ENCODE measurements at places on chromosomes 7 and 10.

DNA sequence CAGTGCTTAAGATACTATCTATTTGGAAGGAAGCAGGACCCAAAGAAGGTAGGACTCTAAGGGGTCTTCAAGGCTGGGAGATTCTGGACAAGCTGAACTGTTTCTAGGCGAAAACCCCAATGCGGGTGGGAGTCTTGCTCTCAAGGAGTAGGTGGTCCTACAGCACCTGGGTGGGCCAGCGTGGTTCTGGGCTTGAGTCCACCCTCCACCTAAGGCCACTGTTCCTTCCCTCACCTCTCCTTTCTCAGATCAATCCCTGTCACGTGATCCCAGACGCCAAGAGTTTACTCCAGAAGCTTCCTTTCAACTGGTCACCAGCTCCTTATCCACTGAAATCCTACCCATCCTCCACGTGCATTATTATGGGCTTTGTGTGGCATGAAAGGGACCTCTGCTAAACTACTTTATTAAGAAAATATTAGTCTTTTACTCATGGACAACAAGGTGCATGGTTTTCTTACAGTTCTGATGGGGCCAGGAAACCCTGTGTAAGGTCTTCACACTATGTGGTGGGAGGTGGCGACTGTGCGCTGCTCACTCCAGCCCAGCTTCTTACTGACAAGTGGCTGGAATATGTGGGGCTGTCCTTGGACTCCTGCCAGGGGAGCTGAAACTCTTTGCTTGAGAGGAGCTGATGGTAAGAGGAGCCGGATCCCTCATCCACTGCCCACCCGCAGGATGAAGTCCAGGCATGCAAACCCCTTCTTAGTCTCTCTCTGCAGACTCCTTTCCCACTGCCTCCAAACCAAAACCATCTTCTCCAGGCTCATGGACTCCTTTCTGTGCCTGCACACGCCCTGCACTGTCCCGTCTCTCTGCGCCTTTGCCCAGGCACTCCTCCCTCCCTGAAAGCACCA lies 1.6 kb downstream of the ZNF746 start:
- peak; percentile 87 for DNase-seq

DNA sequence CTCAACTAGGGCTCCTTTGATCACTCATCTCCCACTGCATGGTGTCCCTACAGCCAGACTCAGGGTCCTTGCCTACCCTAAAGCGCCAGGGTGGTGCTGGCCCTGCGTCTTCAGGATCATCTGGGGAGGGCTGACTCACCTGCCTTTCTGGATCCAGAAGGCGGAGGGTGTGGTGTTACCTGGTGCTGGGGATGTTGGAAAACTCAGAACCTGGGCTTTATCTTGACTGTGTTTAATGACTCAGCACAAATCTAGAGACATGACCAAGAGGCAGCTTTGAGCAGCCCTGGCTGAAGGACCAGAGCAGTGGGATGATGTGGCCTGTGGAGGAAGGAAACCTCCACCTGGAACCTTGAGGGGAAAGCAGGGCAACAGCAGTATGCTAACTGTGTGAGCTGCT lies 96.5 kb downstream of the GRK5 start:
- DNase-seq, result no peak

DNA sequence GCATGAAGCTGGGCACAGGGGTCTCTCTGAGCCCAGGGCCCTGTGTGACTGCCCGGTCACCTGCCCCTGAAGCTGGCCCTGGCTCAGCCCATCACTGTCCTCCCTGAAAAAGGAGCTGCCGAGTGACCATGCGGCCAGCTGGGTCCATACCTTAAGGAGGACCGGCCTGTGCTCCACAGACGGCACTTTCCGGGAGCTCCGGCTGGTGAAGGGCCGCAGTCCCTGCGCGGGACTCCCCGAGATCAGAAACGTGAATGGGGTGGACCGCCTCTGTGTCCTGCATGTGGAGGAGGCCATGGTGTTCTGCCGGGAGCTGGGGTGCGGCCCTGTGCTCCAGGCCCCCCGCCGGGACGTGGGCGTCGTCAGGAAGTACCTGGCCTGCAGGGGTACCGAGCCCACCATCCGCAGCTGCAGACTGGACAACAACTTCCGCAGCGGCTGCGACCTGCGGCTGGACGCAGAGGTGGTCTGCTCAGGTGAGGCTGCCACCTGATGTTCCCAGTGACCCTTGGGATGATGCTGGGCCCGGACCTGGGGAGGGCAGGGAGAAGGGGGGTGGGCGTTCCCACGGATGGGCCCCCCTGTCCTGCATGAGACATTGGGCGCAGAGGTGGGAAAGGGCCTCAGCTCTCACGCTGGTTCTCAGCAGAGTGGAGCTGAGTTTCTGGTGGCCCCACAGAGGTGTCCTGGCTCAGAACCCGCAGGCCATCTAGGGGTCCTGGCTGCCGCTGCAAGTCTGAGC lies 3.5 kb downstream of the SCART1 start:
- DNase-seq, result no peak

DNA sequence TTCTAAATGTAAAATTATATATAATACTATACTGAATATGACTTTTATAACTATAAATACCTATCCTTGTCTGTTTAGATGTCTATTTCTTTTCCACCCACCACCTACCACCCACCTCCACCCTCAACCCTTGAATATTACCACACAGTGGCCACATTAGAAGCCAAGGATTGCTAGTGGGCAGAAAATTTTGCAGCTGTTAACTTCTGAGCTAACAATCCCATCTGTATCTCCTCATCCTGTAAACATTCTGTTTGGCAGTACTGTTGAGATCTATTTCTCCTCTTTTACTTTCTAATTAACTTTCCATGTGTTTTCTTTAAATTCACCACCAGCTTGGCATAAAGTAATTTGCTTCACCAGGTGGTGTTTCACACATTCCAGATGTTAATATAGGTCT lies 281.1 kb upstream of the BMPER start:
- DNase-seq, result no peak

- DNase-seq, result peak; percentile 70
These were observed 43.8 kb downstream of the ARL4A start for GRCh38 chr7:12731214-12731656.

DNA sequence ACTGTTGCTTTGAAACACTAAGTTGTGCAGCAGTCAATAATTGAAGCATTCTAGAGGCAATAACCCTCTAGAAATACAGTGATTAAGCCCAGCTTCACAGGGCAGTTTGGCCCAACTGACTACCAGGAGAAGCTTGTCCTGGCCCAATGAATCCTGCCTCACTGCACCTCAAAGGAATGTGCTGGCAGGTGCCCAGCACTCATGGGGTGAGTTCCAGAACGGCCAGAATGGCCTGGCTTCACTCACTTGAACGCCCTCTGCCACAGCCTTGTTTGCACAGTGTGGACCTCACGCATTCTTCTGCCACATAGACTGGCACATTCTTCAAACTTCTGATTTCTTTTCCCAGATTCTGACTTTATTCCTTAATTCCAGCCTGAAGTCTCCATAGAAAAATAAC lies 6.6 kb upstream of the ITIH2 start:
- DNase-seq, result peak; percentile 18

All from fibroblast of pulmonary artery (primary cell).